ENCODE measurements at places on chromosomes 2 and 18.

GRCh38 chr18:21599585-21600525 is 649 bp downstream of the ESCO1 start:
- DNase-seq = no peak

- no peak for DNase-seq
These were observed 68.4 kb downstream of the NXPH2 start for GRCh38 chr2:138711812-138712211.

DNA sequence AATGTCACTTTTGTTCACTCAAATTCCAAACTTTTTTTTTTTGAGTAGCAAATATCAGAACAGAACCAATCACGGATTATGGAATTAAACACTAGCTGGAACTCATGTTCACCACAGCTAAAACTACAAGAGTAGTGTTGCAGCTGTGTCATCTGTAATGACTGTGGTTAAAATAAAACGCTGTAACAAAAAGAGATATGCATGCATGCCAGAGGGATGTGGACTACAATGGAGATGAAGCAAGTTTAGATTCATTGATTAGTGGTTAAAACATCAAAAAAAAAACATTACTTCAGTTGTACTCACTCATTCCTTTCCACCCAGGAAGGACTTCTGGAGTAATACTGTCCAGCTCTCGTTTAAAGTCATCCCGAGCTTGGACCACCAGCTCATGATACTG is 37.0 kb downstream of the IMMT start:
- no peak for DNase-seq

DNA sequence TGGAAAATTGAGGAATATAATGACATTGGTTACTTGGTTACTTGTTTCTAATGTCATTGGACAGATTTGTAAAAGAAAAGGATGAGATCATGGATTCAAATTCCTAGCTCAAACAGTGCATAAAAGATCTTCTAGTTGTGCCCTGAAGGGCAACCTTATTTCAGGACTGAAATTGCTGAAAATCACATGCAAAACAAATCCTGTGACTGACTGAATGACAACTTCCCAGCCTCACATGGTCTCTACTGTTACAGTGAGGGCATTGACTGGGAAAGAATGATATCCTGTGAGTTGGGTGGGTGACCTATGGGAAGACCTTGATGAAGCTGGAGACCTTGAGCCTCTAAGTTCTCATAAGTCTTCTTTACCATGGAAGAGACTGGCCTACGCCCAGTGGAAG is 90.4 kb upstream of the HAAO start:
- no peak for DNase-seq

GRCh38 chr2:128628996-128629395 is 310.3 kb upstream of the HS6ST1 start:
- peak; percentile 1 for DNase-seq

DNA sequence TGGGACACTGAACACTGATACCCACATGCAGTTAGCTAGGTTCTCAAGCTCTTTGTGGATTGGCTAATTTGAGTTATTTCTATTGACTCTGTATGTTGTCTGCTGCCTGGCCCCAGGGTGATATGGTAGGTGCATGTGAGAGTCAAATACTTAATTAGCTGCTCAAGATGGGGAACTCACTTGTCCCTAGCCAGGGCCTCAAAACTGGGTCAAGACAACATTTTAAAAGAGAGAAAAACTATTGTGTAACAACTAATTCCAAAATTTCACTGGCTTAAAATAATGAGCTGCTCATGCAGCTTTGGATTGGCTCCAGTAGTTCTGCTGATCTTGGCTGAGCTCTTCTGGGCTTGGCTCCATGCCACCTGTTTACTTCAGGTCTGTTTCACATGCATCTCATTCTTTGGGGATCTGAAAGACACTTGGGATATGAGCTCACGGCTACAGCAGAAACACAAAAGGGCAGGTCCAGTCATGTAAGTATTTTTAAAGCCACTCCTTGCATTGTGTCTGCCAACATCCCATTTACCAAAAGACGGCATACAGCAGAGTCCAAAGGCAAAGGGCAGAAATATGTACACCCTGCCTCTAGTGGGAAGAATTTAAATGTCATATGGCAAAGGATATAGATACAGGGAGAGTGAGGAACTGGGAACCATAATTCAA is 716.8 kb downstream of the SUCLG1 start:
- DNase-seq = peak; percentile 60

DNA sequence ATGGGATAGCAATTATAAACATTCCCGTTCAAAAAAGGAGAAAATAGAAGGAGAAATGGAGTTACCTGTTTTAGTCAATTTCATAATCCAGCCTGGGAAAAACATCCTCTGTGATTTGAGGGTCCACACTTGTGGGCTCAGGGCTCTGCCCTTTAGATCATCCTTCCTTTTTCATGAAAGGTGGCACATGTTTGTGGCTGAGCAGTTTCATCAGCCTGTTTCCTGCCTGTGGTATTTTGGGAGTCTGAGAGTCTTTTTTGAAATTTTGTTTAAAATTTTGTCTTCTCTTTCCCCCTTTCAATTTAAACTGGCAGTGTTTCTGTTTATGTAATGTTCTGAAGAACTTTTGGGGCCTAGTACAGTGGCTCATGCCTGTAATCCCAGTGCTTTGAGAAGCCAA is 84.0 kb downstream of the KIAA1328 start:
- DNase-seq = no peak

DNA sequence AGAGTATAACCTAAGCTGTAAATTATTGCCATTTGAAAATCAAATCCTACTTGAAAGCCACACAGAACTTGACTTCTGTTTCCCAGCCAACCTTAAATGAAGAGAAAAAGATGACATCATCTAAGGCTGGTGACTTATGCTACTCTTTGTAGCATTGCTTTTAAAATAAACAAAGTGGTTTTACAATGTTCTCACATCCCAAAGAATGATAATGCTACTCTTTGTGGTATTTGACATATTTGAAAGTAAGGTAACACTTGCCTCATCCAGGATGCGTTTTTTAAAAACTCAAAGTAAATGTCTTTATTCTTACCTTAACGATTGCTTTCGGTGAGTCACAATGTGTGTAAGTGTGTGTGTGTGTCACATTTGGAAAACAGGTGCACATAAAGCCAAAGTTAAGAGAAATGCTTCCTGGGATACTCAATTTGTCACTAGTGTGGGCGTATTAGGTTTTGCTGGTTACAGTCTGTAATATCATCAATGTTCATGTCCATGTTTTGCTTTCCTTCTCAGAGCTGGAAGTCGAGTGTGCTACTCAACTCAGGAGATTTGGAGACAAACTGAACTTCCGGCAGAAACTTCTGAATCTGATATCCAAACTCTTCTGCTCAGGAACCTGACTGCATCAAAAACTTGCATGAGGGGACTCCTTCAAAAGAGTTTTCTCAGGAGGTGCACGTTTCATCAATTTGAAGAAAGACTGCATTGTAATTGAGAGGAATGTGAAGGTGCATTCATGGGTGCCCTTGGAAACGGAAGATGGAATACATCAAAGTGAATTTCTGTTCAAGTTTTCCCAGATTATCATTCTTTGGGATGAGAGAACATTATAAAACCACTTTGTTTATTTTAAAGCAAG is 2.6 kb downstream of the PMAIP1 start:
- DNase-seq = no peak

DNA sequence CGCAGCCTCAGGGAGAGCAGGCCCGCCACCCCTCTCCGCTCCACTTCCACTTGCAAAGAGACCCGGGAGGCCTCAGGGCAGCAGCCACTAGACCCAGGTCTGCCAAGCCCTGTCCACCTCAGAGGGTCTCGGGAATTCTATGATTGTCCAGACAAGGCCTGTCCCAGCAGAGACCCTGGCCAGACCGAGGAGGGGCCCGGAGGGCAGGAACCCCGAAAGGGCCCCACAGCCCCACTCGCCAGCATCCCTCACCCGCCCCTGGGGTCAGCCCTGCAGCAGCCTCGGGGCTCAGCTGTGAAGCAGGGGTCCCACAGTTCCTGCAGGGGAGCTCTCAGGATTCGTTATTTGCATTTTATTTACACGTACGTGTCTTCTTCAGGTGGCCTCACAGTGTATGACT is 269.5 kb downstream of the EIPR1 start:
- no peak for DNase-seq

- DNase-seq = no peak
These were observed 25.3 kb upstream of the TACR1 start for GRCh38 chr2:75224636-75225094.

DNA sequence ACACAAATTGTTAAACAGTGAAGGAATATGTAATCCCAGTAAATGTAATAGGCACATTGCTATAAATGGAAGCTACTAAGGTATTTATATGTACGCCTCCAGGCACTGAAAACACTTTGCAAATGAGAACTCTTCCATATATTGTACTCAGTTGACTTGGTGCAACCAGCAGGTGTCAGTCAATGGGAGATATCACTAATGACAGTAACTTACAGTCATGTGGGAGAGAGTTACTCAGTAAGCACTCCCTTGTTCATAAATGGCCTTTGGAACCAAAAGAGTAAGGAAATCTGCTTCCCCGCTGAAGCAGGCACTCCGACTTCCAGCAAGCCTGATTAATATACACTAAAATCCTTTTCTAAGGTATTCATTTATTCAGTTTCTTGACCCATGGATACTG is 5.9 kb downstream of the MDH1 start:
- DNase-seq = no peak

- DNase-seq = no peak
These were observed 177.9 kb upstream of the ARL4C start for GRCh38 chr2:234674781-234675201.

DNA sequence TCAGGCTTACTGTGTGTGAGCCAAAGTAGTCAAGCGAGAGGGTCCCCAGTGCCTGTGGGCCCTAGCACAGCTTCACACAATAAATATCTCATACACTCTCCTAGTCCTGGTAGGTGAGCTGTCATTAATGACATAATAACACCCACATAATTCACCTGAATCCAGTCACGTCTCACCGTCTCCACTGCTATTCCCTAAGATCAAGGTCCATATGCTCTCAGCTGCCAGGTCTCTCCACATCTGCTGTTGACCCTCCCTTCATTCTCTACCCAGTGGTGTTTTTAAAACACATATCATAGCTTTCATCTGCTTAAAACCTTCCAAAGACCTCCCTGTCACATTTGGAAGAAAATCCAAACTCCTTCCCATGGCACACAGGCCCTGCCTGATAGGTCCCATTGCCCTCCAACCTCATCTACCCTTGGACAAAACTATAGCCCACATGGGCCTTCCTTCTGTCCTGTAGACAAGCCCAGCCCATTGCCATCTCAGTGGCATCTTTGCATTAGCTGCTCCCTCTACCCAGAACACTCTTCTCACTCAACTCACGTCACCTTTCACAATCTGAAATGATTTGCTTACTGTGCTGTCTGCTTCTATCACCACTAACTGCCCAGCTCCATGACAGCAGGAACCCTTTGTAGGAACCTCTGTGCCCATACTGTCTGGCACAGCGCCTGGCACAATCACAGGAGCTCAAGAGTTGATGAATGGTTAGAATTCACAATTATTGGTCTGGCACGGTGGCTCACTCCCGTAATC is 7.5 kb downstream of the KCNG3 start:
- DNase-seq = no peak

- DNase-seq = no peak
These were observed 214.8 kb upstream of the RAB6C start for GRCh38 chr2:129764376-129765325.

- DNase-seq = no peak
These were observed 19.1 kb downstream of the SERTAD2 start for GRCh38 chr2:64634345-64635267.

- DNase-seq = no peak
These were observed 175.8 kb upstream of the PIEZO2 start for GRCh38 chr18:11324956-11325882.

- no peak for DNase-seq
These were observed 40.5 kb downstream of the MTHFD2 start for GRCh38 chr2:74238879-74239278.

DNA sequence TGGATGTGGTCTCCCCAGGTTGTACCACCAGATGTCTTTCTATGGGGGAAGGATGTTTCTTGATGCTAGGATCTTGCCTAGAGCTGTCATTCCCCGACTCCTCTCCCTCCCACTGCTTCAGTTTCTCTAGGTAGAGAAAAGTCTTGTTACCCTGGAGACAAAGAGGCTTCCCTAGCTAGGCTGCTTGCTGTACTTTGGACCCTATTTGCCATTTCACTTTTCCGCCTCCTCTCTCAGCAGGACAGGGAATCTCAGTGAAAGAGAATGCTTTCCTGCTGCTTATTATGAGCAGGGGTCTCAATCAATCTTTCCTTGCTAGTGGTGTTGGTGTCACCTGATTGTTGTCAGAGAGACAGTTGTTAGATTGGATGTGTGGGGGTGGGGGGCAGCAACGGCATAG is 818.8 kb upstream of the GYPC start:
- DNase-seq = no peak

DNA sequence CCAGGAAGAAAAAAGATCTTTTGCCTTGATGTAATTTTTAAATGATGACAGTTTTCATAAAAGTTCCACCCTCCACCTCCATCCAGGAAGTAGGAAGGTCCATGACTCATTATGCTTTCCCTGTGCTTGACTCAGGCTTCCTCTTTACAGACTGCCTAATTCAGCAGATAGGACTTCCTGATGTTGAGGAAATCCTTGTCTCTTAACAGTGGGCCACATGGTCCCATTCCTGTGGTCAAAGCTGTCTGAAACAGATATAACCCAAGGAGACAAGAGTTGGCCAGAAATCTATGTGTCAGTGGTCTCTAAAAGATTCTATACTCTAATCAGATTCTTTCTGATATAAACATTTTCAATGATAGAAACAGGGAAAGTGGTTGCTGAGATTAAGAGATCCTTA is 119.1 kb downstream of the BAZ2B start:
- peak; percentile 18 for DNase-seq

DNA sequence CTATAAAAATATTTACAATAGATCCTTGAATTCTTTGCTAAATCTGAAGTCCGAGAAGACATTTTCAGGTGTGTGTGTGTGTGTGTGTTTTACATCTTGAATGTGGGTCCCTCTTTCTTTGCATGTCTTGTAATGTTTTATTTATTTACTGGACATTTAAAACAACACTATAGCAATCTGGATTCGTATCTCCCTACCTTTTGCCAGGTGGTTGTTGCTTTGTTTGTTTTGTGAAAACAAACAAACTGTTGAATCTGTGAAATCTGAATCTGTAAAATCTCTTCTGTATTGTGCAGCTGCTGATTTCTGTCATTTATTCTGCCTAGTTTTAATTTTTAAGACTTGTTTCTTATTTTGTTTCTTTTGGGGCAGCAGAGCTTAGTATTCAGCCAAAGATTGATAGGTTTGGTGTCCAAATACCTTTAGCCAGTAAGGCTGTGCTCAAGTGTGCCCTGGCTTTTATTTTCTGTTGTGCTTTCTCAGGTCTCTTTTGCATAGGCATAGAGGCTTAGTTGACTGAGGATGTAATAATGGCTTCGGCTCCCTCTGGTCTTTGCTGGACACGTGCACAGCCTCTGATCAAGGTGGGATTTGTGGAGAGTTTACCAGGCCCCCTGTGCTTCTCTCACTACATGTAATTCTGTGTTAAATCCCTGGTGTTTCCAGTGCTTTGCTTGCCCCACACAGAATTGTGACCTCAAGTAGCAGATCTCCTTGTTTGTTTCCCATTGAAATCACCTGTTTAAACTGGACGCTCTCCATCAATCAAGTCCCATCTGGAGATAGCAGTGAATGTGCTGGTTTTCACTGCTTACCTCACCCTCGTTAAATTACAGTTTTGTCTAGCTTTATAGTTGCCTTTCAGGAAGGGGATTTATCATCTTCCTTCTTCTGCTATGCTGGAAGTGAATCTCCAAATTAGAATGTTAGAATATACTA is 71.1 kb downstream of the BIRC6 start:
- no peak for DNase-seq
